ENCODE measurements at places on chromosomes 7 and 10.

DNA sequence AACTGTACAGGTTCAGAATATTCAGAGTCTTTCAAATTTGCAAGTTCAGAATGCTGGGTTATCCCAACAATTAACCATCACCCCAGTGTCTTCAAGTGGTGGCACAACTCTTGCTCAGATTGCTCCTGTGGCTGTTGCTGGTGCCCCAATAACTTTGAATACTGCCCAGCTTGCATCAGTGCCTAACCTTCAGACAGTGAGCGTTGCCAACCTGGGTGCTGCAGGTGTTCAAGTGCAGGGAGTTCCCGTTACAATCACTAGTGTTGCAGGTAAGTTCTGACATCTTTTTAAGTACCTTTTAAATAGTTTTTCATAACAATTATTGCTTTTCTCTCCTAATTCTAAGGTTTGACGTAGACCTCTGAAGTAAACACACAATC, 2.7 kb downstream of the SP4 start:
- DNase-seq = no peak

- no peak for DNase-seq
These were observed 18.9 kb downstream of the GIMAP5 start for GRCh38 chr7:150756166-150756565.

- no peak for DNase-seq
These were observed 71.9 kb downstream of the C10orf105 start for GRCh38 chr10:71647526-71648253.

DNA sequence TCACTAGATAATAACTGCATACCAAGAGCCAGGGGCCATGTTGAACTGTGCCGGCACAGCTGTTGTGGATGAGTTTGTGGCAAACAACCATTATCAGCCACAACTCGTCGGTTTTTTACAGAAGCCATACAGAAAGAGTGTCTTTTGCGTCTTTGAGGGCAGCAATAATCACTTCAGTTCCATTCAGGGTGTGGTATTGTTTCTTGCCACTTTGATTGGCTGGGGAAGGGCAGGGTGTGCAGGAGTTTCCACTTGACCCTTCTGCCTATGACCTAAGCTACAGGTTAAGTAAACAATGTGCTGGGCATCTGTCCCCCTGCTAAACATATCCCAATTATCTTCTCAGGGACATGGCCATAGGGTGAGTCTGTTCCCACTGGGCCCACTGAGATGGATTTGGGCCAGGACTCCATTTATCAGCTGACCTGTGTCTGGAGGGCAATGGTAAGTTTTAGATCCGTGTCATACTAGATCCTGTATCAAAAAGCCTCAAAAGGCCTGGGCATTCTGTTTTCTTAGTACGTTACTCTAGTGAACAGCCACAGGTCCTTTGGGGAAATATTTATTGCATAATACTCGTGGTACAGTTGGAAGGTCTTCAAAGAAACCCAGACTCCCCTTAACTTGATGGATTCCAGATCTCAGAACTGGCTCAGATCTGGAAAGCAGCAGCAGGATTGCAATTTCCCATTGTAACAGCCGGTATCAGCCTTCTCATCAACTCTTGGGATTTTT, 15.9 kb downstream of the ZNF3 start:
- no peak for DNase-seq

GRCh38 chr10:58052772-58053171, 214.9 kb downstream of the IPMK start:
- DNase-seq = no peak

GRCh38 chr7:44062903-44063295, 2.5 kb downstream of the PGAM2 start:
- no peak for DNase-seq

DNA sequence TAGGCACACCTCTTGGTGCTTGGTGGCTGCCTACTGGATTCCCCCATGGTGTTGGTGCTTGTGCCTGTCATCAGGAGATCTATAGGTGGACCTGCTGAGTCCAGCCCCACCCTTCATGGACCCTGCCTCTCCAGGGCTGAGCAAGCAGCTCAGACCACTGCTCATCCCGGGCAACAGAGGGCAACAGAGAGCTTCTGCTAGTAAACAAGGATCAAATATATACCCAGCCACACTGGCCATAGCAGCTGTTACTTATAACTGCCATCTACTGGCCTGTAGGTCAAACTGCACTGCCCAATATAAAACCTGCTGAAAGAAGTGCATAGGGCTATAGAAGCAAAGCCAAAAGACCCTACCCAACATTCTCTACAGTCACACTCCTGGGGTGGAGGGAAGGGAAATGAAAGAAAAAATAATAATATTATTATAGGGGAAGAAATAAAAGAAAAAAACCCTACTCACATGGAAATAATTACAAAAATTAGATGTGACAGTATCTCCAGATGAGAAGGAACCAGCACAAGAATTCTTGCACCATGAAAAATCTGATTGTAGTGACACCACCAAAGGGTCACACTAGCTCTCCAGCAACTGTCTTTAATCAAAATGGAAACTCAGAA, 54.9 kb upstream of the ZNF800 start:
- DNase-seq = peak; percentile 27

GRCh38 chr10:49579621-49580020, 30.5 kb upstream of the SLC18A3 start:
- DNase-seq = no peak

GRCh38 chr10:11245510-11245909, 227.8 kb downstream of the CELF2 start:
- no peak for DNase-seq

- no peak for DNase-seq
These were observed 67.7 kb downstream of the STEAP1B start for GRCh38 chr7:22432203-22432718.

GRCh38 chr7:115300231-115300870, 378.5 kb downstream of the MDFIC start:
- DNase-seq = no peak

DNA sequence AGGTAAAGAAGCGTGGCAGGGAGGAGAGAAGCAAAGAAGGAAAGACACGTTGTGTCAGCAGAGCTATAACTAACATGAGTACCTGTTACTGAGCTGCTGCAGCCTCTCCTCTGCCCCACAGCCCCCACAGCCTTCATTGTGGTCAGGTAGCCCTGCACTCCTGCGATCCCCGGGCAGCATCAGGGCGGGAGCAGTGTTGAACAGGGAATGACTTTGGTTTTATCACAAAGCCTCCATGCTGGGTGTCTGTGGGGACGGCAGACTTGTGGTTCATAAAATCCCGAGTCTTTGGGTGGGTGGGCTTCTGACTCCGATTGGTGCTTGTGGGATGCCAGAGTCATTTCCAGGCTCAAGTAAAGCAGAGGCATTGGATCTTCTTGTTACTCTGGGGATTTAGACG, 14.8 kb upstream of the PRKAG2 start:
- no peak for DNase-seq

GRCh38 chr7:104795616-104796398, 218.2 kb upstream of the KMT2E start:
- no peak for DNase-seq

- DNase-seq = no peak
These were observed 23.5 kb downstream of the ZNF25 start for GRCh38 chr10:37952926-37953325.

GRCh38 chr10:77186936-77187335, 450.7 kb downstream of the KCNMA1 start:
- DNase-seq = no peak

DNA sequence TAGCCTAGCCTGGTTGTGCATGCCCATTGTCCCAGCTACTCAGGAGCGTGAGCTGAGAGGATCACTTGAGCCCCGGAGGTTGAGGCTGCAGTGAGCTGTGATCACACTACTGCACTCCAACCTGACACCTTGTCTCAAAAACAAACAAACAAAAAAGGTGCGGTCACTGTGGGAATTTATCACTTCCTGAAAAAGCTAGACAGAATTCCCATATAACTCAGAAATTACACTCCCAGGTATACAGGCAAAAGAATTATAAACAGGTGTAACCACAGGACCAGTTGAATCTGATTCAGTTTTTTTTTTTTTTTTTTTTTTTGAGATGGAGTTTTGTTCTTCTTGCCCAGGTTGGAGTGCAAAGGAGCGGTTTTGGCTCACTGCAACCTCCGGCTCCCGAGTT, 3.2 kb upstream of the OGDH start:
- DNase-seq = no peak

- no peak for DNase-seq
These were observed 444.6 kb downstream of the NRG3 start for GRCh38 chr10:82319562-82319961.

- DNase-seq = no peak
These were observed 62.3 kb upstream of the NKX6-2 start for GRCh38 chr10:132848291-132848701.

GRCh38 chr10:436911-437665, 252.4 kb downstream of the DIP2C start:
- DNase-seq = no peak

DNA sequence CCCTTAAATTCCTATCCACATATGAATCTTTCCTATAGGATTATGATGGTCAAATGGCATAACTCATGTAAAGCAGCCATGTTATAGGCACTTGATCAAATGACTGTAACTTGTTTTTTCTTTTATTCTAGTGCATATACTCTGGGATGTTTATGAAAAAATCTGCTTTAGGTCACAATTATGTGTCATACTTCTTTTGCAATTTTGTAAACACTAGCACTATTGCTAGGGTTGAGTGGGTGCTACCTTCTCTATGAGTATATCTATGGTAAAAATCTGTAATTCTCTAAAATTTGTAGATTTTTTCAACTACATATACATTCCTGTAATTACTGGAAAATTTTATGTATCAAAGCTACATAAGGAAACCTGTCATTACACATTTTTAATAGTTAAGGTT, 50.0 kb downstream of the HGF start:
- no peak for DNase-seq

DNA sequence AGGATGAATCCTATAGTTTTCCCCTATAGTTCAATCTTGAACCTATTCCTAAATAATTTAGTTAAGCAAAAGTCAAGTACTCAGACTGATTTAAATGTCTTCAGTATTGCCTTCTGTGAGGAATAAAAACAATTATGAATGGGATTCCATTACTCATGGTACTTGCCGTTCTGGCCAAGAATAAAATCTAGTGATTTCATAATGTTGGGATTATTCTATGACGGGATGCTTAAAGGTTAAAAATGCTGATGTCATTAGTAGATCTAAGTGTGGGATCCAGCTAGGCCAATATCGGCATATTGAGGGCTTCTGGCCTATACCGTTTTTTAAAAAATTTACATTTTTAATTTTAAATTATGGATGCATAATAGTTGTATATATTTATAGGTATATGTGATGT, 5.3 kb downstream of the BPGM start:
- no peak for DNase-seq

DNA sequence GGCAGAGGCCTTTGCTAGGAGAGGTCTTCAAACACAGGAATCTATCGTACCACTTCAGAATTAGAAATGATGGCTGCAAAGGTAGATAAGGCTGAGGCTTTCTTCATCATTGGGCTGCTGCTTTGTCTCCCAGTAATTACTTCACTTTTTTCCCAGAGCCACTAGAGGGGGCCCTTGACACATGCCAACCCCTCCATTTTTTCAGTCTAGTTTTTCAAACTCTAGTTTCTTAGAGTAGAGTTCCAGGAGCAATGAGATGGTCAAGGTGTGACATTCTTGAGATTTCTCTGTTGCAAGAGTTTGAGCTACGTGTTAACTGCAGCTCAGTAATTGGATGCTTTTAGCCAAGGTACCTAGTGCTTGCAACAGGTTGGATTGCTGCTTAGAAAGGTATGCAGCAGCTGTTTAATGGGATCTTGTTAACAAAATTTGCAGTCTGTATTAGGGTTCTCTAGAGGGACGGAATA, 33.8 kb upstream of the RBM20 start:
- DNase-seq = peak; percentile 46

DNA sequence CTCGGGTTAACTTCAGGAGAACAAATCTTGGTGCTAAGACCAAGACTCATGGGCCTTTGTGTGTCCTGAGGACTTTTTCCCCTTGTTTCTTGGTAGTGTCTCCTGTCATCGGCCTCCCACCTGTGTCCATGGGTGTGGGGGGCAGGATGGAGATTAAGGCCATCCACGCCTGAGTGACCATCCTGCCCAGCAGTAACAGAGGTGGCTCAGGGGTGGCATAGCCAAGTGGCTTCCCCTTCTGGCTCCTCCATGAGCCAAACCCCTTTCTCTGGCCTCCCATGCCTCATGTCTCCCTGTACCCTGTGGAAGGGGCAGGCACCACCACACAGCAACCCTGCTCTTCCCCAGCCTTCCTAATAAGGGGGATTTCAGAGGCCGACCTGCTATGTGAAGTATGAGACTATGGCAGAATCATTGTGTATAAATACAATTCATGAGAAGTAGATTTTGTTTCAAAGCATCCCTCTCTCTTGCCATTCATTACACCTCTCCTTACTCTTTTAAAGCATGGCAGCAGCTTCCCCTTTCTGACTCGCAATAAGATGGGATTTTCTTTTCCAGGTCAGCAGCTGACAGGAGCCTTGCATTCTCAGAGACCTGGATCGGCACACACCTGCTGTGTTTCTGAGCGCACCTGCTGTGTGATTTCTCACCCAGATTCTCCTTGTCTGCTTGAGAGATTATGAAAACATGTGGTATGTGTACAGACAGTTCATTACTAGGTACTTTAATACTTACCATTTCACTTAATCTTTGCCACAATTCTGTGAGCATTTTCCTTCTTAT, 102.5 kb downstream of the XPNPEP1 start:
- no peak for DNase-seq

GRCh38 chr10:22589851-22590514, 124.4 kb downstream of the PIP4K2A start:
- DNase-seq = no peak

- DNase-seq = no peak
These were observed 97.1 kb downstream of the TCF7L2 start for GRCh38 chr10:113047151-113047550.

GRCh38 chr7:69443136-69443535, 155.1 kb upstream of the AUTS2 start:
- no peak for DNase-seq

- DNase-seq = no peak
These were observed 8.7 kb downstream of the TAF3 start for GRCh38 chr10:7826971-7827370.

DNA sequence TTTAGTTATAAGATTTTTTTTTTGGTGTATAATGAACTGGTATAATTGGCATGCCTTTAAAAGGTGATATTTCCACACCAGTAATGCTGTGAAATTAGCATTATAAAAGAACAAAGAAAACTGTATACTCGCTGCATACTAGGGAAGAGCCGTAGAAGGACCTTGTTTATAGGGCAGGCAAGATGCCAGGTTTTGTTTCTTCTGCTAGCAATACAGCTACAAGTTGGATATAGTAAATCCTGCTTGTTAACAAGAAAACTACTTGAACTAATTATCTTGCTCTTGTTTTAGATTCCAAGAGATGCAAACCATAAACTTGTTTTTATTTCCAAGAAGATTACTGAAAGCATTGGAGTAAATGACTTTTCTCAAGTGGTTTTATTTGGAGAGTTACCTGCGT, 1.9 kb downstream of the DNAH11 start:
- no peak for DNase-seq

All from T-helper 1 cell (primary cell).